NCI-H1092 treated with DMSO at 0.1 percent for 48 hours (cell line): ENCODE measurements at places on chromosomes 4 and X.

DNA sequence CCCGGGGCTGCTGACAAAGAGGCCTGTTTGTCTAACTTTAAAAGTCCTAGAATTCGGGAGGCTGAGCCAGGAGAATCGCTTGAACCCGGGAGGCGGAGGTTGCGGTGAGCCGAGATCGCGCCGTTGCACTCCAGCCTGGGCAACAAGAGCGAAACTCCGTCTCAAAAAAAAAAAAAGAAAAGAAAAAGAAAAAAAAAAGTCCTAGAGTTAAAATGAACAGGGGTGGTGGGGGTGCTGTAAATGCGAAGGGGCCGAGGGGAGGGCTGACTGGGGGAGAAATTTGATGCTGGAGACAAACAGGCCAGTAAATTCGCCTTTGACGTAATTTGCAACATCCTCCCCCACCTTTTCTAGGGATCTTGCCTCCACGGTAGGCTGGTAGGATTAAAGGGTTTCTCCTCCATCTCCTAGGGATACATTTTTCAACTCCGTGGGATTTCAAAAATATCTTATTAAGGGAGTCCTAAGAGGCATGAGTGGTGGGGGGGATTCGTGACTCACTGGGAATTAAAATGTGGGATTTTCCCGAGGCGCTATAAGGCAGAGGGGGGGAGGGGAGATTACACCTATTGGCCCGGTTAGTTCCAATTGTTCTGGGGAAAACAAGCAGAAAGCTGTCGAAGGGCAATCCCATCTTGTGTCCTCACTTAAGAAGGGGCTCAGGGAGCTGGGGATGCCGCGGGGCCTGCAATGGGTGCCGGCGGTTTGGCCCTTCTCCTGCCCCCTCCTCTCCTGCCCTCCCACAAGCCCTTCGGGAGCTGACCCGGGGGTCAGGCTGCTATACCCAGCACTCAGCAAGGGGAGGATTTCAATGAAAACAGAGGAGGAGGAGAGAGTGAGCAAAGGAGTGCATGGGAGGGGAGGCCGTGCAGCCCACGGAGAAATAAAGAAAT lies 3.0 kb upstream of the BCOR start:
- DNase-seq: no peak

DNA sequence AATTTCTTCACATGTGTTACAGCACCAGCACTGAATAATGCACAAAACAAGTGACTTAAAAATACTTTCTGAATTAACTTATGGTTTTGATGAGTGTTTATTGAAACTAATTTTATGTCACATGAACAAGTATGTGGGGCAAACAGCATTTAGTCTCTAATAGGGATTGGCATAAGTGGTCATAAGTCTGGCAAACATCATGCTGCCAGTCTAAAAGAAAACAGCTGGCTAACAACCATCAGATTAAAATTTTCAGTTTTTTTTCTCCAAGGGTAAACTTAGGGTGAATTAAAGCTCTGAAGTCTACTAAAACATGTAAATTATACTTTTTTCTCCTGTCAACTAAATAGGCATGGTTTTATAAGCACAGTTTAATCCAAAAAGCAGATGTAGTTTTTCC lies 1014.2 kb downstream of the FAT4 start:
- no peak for DNase-seq

DNA sequence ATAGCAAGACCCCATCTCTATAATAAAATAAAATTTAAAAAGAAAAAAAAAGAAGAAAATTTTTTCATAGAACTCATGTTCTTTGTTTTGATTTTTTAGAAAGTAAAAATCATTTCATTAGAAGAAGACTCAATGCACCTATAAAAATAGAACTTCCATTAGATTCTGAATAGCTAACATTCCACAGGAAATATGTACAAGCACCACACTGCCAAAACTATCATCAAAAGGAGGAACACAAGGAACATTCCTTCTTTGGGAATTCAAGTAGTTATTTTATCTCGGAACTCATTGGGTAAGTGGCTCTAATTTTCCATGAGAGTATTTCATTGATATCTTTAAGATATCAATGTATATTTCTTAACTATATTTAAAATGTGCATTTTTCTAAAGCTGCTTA lies 157.6 kb downstream of the CAMK2D start:
- DNase-seq: no peak

GRCh38 chr4:146507632-146508031 lies 14.1 kb downstream of the SLC10A7 start:
- no peak for DNase-seq

- no peak for DNase-seq
Observed at GRCh38 chr4:16760617-16761363, 137.7 kb downstream of the LDB2 start.

DNA sequence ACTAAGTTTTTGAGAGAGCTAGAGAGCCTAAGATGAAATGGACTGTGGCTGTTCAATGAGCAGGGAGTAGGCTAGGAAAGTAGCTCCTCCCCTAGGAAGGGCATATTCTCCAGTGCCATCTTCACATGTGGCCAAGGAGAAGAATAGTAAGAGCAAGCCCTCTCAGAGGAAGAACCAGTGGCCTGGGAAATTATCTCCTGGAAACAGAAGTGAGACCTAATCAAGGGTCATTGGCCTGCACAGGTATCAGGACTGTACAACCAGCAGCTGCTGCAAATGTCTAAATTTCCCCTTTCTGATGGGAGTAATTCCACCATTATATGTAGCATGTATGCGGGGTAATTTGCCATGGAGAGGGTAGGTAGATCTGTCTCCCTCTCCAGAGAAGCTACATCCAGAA lies 334.8 kb upstream of the RASGEF1B start:
- no peak for DNase-seq

DNA sequence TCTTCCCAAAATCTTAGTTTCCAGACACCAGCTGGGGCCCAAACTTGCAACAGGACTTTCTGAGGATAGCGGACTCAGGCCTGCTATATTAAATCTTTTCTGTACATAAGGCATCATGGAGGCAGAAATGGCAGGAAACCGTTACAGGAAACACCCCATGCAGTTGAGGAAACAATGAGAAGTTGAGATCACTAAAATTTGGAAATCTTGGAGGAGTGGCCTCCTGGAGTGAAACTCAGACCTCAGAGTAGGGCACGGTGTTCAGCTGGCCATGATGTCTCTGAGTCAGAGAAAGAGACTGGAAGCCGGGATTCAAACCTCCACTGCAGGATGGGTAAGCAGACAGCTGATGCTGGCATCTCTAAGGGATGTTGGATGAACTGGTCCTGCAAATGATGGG lies 372.6 kb upstream of the CTSO start:
- no peak for DNase-seq

GRCh38 chr4:61771056-61771455 lies 570.9 kb downstream of the ADGRL3 start:
- DNase-seq: no peak

GRCh38 chr4:119394826-119395225 lies 72.9 kb upstream of the FABP2 start:
- no peak for DNase-seq

DNA sequence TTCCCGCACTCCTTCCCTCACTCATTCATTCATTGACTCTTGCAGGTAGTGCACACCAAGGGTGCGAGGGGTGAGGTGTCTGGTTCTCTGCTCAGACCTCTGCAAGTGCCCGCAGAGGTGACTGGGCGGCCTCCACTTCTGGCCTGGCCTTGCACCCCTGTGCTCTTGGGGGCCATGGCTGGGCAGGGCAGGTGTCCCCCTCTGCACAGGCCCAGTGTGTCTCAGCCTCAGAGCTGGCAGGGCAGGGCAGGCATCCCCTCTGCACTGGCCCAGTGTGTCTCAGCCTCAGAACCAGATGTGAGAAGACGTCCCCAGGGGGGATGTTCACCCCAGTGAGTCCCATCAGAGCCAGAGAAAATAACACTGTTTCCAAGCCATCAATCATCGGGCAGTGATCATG lies 16.8 kb downstream of the CPZ start:
- DNase-seq: no peak

GRCh38 chr4:183081116-183081469 lies 18.0 kb upstream of the WWC2 start:
- no peak for DNase-seq

DNA sequence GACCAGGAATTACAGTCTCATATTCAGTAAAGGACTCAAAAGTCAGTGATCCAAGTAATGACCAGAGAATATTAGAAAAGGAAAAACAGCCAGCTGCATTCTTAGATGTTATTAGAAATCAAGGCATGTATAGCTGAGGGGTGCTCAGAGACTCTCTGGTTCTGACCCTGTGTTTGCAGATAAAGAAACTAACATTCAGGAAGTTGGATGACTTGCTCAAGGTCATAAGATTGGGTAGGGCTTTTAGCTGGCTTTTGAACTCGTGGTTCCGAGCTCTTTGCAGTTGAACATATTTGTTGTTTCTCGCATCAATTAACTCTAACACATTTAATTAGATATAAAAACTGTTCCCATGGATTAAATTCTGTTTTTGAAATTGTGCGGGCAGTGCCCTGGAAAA lies 62.5 kb upstream of the ENPP6 start:
- no peak for DNase-seq
